ENCODE measurements at places on chromosomes 1 and 21.
A peak's percentile ranks its signal among the peaks of the same experiment; 100 is the strongest.

GRCh38 chr1:998995-999724 is 737 bp downstream of the HES4 start:
- DNase-seq = no peak

- DNase-seq = no peak
Measured at GRCh38 chr1:51423073-51423821, 92.9 kb upstream of the TTC39A start.

DNA sequence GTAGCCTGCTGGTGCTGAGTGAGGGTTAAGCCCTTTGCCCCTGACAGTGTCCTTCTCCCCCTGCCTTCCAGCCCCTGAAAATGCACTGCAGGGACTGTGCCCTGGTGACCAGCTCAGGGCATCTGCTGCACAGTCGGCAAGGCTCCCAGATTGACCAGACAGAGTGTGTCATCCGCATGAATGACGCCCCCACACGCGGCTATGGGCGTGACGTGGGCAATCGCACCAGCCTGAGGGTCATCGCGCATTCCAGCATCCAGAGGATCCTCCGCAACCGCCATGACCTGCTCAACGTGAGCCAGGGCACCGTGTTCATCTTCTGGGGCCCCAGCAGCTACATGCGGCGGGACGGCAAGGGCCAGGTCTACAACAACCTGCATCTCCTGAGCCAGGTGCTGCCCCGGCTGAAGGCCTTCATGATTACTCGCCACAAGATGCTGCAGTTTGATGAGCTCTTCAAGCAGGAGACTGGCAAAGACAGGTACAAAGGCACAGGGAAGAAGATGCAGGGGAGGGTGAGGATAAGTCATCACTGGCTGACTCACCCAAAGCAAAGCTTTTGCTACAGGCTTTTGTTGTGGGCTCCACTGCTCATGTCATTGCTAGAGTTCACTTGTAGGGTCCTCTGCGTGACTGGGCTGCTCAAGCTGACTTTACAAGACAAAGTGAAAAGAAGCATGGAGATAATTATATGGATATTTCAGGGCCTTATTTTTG is 174.9 kb downstream of the PIGK start:
- DNase-seq = peak; percentile 56

DNA sequence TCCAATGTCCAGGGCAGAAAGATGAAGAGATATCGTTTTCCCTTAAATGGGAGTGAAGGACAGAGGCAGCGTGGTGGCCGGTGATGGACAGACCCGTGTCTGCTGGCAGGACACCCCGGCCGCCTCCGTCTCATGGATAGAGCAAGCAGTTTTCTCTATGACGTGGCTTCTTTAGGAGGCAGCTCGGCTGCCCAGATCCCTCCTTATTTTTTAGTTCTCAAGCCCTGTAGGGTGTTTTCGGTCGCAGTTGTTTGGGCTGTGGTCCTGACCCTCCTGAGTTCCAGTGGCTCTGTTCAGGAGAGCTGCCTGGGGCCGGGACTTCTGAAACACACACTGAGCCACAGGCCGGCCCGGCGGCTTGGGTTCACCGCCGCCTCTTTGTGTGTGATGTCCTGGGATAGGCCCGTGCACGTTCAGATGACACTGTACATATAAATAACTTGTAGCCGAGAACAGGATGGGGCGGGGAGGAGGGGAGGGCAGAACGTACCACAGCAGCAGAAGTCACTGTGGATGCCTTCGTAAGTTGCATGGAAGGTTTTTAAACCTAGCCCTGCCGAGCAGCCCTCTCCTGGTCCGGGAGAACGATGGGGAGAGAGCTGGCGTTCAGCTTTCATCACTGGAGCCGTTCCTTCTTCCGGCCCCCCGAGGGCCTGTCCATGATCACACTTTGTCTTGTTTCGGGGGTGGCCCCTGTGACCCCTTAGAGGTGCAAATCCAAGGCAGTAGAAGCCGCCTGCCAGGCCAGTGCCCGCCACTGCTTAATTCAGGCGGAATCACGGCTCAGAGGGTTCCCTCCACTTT is 65.2 kb downstream of the SIK1 start:
- no peak for DNase-seq

DNA sequence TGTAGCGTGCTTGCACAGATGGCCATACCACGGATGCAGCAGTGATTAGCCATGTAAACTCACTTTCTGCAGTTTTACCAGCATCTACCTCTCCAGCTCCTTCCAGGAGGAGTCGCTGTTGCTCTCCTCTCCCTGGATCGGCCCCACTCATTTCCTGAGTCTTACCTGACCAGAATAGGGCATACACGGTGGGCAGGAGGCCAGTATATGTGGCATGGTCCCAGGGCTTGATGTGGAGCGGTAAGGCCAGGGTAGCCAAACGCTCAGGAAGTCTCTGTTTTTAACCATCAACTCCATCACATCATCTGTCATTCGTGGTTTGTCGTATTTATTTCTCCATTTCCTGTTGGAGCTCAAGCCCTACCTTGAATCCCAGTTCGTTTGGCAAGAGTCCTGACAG is 163.4 kb upstream of the USP24 start:
- DNase-seq = peak; percentile 43
